ENCODE measurements at places on chromosomes 5 and 9.
A peak's percentile ranks its signal among the peaks of the same experiment; 100 is the strongest.

- DNase-seq = no peak
Observed at GRCh38 chr9:70873506-70873905, 247.9 kb downstream of the TRPM3 start.

GRCh38 chr9:85522459-85523092 lies 219.2 kb downstream of the AGTPBP1 start:
- peak; percentile 67 for DNase-seq

GRCh38 chr9:132730054-132731033 lies 60.1 kb downstream of the GTF3C4 start:
- DNase-seq = no peak

DNA sequence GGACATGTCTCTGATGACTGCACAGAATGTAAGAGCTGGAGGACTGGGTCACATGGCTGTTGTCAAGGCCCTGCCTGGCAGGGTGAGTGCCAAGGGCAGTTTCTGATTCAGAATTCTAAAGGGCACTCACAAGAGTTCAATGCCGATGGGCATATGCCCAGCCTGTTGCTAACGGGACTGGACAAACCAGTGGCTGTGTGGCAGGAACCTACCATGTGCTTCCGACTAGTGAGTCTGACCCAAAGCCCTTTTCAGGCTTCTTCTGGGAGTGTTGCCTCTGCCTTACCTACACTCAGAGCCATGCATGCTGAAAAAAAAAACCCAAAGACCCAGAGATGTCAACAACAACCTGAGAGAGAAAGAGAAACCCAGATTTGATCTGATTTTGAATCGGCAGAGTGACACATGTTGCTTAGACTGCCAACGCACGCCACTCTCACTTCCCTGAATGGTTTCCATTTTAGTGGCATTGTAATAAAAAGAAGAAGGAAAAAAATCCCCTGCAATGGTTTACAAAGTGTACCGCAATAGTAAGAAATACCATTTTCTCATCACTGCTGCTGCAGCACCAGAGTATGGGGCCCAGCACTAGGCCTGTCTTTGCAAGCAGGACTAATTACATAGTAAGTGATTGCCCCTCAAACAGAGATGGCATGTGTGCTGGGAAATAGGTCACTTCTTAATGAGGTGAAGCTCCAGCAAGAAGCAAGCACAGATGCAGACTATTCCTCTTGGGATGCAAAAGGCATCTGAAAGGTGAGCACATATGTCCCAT lies 194.3 kb downstream of the PALM2AKAP2 start:
- no peak for DNase-seq

DNA sequence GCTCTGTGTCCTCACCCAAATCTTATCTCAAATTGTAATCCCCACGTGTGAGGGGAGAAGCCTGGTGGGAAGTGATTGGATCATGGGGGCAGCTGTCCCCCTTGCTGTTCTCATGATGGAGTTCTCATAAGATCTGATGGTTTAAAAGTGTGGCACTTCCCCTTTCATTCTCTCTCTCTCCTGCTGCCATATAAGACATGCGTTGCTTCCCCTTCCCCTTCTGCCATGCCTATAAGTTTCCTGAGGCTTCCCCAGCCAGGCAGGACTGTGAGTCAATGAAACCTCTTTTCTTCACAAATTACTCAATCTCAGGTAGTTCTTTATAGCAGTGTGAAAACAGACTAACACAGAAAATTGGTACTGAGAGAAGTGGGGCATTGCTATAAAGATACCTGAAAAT lies 107.7 kb downstream of the DMAC1 start:
- DNase-seq = peak; percentile 33

DNA sequence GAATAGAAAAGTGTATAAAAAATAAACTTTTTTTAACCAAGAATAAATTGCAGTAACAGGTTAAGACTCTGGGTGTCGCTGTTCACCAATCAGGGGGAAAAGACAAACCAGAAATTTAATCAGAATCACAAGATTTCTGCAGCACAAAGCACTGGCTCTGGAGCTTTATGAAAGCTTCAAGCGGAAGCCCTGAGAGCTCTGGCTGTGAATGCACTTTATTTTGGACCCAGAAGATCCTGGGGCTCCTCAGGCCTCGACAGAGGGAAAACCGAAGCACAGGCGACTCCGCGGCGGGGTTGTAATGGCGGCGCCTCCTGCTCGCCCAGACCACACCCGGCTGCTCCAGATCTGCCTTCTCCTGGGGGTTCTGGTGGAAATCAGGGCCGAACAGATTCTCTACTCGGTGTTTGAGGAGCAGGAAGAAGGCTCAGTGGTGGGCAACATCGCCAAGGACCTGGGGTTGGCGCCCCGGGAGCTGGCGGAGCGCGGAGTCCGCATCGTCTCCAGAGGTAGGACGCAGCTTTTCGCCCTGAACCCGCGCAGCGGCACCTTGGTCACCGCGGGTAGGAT lies at the start of gene PCDHGA4:
Gene PCDHGA4, plus strand, starts transcription at position 122 of the 570 bp plus-strand sequence. Its CDS starts 87 bp downstream, at position 209.
- no peak for DNase-seq

GRCh38 chr9:69171049-69171448 lies 3.0 kb upstream of the TJP2 start:
- DNase-seq = no peak

DNA sequence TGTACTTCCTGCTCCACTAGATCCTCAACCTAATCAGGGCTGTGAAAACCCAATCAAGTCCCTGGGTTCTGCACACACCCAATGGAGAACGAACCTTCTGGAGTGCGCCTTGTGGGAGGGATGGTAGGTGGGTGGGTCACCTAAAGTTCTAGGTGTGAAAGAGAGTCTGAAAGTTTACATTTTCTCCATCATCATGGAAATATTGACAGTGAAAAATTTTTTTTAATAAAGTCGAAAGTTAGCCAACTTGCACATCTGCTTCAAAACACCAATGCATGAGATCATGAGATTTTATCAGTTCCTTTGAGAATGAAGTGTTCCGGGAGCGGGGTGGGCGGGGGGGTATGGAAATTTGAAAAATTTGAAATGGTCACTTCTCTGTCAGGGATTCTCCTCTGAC lies 21.7 kb downstream of the TAF11L14 start:
- no peak for DNase-seq

- no peak for DNase-seq
Observed at GRCh38 chr9:35847792-35848572, 19.0 kb downstream of the TMEM8B start.

DNA sequence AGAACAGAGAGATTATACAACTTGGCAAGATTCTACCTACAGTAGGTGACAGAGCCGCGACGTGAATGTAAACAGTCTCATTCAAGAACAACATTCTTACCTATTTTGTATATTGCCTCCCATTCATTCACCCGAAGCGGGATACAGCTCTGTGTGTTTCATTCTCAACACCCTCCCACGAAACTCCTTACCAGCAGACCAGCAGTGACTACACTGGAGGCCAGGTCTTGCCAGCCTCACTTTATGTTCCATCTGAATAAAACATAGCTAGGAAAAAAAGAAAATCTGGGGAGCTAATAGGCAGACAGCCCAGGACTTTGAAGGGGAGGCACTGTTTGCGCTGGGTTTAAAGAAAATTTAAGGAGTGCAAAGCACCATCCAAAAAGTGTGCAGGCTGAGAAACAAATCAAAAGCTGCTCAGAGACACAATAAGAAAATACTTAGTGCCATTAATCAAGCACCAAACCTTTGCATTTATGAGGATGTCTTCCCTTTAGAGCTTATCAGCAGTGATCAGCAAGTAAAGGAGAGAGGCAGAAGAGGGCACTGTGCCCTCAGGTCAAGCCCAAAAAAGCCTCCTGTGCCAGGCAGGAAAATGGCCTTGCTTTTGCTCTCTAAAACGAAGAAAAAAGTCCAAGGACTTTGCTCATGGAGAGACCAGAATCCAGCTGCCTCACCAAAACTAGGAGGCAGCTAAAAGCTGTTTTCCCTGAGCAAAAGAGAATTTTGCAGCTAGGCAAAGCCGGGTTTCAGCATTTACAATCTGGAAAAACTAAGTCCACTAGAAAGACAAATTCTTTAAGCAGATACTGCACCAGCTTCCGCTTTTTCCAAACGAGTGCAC lies 295.1 kb downstream of the BNC2 start:
- peak; percentile 30 for DNase-seq

GRCh38 chr9:132351404-132352045 lies 3.3 kb downstream of the SETX start:
- no peak for DNase-seq

- DNase-seq = peak; percentile 21
Observed at GRCh38 chr9:89422151-89422975, 75.5 kb downstream of the SEMA4D start.

DNA sequence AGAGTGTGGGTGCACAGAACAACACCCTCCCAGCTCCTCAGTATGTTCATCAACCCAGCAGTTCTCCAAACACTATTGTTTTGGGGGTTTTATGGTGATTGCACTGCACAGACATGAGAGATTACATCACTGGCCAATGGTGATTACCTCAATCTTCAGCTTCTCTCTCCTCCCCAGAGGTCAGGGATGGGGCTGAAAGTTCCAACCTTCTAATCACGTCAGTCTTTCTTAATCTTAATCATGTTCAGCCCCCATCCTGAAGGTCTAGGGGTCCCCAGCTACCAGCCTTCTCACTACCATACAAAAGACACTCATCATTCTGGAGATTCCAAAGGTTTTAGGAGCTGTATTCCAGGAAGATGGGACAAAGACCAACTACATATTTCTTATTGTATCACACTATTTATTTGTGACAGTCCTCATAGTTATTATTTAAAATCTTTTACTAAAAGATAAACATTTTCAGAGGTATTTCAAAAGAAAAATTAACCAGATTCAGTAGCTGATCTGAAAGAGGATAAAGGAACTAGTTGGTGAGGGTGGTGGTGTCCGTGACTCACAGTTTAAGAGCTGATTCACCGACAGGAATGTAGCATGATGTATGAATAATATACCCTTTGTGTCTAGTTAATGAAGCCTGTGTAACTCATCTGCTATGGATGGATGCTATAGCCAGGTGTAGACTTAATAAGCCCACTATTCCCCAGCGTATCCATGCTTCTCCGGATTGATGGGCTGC lies 35.6 kb downstream of the RASEF start:
- DNase-seq = no peak

Measured in mesendoderm (in vitro differentiated cells).